ENCODE measurements at places on chromosomes 2 and 18.

DNA sequence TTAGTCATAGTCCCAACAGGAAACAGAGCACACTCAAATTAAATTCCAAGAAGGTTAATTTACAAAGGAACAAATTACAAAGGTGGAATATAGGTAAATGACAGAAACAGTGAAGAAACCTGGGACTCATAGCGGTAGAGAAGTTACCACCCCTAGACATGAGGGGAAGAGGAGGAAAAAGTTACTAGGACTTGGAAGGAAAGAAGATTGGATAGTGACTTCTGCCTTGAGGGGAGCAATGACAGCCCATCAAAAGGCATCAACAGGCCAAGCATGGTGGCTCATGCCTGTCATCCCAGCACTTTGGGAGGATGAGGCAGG lies 2.4 kb upstream of the PDE11A start:
- no peak for DNase-seq

DNA sequence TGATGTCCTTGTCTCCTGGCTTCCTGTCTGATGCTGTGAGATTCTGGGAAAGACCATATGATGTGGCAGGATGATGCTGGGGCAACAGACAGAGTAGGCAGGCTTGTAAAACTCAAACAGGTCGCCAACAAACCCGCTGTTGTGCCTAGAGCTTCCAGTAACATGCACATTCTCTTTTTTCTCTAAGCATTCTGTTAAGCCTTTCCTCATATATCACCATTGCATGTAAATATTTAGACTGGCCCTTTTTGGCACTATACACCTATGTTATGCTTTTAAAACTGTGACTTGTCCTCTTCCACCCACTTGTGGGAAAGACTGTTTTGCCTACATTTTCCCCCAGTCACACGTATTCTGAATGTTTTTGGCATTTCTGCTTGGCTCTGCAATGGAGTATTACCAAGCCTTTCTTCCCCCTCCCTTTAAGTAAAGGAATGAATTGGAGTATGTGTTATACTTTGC lies 250.4 kb upstream of the TANK start:
- no peak for DNase-seq

DNA sequence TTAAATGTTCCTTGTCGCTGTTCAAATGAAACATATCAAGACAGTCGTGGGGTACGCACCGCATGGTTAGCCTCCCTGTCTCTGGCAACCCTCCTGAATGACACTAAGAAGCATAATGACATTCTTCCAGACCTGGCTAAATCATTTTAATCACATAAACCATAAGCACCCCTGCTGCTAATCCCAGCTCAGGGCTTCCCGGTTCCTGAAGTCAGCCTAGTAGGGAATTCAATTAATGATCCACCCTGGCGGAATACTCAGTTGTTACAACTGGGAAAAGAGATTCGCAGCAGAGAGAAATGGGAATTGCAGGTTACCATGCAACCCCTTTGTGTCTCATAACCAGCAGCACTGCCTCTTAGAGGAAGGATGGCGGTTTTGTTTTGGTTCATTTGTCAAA lies 200.8 kb upstream of the AGAP1 start:
- no peak for DNase-seq

DNA sequence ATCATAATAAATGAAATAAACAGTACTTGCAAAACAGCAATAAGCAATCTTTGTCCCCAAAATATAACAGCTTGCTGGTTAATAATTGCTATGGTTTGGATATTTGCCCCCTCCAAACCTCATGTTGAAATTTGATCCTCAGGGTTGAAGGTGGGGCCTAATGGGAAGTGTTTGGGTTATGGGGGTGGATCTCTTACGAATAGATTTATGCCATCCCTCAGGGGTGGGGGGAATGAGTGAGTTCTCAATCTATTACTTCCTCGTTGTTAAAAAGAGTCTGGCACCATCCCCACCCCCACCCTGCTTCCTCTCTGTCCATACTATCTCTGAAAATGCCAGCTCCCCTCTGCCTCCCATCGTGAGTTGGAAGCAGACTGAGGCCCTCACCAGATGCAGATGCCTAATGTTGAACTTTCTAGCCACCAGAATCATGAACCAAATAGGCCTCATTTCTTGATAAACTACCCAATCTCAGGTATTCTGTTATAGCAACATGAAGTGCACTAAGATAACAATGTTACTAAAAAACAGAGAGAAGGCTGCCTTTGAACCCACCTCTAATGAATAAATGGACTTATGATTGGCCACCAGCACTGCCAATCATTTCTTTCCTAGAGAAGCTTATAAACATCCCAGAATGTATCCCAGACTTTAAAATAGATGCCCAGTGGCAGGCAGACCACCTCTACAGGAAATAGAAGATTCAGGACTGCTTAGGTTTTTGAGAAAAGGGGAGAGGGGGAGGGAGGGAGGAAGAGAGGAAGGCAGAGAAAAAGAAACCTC lies 90.1 kb downstream of the ALPK2 start:
- DNase-seq = no peak

GRCh38 chr2:223918671-223919134 lies 26.4 kb downstream of the WDFY1 start:
- no peak for DNase-seq

DNA sequence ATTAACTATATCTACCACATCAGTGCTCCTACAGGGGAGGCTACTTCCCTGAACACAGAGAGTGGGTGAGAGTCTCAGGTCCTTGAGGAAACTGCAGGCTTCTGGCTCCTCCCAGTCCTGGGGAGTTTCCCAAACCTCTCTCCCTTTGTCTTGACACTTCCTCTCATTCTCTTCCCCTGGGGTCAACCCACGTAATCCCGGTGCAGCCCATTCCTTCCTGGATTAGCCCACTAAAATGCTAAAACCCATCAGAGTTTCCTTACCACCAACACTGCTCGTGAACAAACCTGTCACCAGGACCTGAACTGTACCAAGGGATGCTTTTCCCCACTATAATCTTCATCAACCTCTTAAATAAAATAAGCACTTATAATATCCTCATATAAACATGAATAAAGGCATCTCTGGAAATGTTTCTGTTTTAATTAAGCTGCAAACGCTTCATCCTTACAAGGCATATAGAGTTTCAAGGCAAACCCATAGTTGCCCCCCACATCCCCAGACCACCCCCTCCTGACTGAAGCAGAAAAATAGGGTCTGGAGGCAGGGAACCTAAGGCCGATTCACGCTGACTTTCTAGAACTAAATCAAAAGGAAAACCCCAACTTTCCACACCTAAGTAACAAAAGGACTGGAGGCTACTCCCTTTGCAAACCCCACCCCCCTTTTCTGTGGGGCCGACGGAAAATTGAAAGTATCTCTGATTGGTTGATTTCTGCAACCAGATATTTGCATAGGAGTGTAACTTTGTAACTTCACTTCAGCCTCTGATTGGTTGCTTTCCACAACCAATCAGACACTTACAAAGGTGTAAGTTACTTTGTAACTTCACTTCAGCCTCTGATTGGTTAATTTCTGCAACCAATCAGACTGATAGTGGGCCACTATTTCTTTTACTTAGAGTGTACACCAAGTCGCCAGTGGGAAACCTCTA lies 19.0 kb downstream of the TMSB10 start:
- DNase-seq = no peak

- no peak for DNase-seq
Observed at GRCh38 chr2:10042301-10043161, 819 bp upstream of the KLF11 start.

DNA sequence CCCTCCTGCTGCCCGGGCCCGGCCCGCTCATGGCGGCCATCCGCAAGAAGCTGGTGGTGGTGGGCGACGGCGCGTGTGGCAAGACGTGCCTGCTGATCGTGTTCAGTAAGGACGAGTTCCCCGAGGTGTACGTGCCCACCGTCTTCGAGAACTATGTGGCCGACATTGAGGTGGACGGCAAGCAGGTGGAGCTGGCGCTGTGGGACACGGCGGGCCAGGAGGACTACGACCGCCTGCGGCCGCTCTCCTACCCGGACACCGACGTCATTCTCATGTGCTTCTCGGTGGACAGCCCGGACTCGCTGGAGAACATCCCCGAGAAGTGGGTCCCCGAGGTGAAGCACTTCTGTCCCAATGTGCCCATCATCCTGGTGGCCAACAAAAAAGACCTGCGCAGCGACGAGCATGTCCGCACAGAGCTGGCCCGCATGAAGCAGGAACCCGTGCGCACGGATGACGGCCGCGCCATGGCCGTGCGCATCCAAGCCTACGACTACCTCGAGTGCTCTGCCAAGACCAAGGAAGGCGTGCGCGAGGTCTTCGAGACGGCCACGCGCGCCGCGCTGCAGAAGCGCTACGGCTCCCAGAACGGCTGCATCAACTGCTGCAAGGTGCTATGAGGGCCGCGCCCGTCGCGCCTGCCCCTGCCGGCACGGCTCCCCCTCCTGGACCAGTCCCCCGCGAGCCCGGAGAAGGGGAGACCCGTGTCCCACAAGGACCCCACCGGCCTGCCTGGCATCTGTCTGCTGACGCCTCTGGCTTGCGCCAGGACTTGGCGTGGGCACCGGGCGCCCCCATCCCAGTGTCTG lies 767 bp downstream of the RHOB start:
- DNase-seq = no peak

DNA sequence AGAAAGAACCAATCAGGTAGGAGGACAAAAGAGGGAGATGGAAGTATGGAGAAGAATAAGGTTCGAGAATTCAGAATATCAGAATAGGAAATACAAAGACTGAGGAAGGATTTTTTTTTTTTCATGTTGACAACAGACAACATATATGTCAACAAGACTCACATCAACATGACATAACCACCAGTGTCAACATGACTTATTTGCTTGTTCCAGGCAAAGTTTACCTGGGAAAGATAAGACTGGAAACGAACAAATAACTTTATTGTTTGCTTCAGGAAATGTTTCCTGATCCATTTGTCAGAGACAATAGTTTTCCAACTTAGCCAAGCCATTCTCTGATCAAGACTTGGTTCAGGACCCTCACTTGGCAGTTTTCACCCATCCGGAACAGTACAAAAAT lies 321.9 kb upstream of the NETO1 start:
- DNase-seq = no peak

GRCh38 chr18:22422909-22423548 lies 5.3 kb upstream of the CTAGE1 start:
- no peak for DNase-seq

DNA sequence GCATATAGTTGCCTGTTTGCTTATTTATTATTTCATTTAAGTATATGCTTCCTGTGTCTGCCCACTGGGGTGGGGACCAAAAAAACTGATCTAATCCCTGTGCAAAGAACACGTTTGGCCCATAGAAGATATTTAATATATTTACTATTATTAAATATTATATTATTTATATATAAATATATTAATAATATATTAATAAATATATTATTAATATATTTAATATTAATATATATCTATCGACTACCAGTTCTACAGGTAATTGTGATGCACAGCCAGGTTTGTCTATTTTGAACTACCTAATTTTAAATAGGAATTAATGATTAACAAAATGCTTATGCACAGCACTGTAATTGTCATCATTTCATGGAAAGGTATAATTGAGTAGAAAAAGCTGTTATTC lies 288.9 kb upstream of the LYPD1 start:
- no peak for DNase-seq

- DNase-seq = no peak
Observed at GRCh38 chr2:193869564-193869963, 1674.8 kb upstream of the TMEFF2 start.

GRCh38 chr2:238761868-238762267 lies 86.0 kb upstream of the TWIST2 start:
- no peak for DNase-seq

GRCh38 chr18:24560511-24560981 lies 100.1 kb downstream of the HRH4 start:
- DNase-seq = no peak

DNA sequence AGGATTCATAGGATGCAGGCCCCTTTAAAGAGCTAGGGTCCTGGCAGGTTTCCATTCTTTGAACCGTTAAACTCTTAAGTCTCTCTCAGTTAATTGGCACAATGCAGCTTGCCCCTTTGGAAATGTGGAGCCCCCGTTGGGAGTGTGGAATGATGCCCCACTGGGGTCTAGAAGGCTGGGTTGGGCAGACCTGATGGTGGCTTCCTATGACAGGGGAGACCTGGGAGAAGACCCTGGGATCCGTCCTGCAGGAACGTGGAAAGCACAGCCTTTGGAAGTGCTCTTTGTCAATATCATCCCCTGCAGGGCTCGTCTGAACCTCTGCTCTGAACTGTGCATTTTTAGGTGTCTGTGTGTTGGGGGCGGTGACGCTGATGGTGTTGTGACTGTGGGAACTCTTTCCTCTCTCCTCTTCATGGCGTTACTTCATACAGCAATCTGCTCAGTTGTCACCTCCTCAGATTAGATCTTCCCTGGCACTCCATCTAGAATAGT lies 190.6 kb downstream of the MYCN start:
- DNase-seq = no peak

DNA sequence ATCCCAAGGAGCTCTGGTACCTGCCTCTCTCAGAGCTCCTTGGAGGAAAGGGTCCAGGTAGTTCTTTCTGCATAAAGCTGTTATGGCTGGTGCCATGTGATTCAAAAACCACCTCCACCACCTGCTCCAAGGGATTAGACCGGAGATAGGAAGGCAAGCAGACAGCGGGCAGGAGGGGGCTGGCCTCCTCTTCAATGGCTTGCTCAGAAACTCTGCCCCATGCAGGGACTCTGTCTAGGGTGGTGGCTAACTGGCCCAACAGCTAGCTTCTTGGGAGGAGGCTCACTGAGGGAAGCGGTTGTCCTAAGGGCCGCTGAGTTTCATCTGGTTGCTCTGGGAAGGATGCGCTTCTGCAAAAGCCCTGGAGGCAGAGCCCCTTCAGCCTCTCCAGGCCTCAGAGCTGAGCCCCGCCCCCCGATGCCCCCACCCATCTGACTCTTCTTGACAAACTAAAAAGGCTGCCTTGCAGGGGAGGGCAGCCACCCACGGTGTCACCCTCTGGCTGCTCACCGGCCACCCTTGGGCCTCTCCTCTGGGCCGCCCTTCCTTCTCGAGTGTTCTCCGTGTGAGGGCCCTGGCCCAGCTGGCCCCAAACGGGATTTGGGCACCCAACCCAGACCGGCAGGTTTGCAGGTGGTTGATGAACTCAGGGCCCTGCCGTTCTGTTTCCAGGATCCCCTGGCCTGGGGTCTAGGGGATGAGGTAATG lies 90.2 kb downstream of the MCFD2 start:
- no peak for DNase-seq

- no peak for DNase-seq
Observed at GRCh38 chr2:177869912-177870311, 202.7 kb downstream of the PDE11A start.

GRCh38 chr2:77443076-77443475 lies 79.1 kb downstream of the LRRTM4 start:
- no peak for DNase-seq
